ENCODE measurements at places on chromosomes 12 and 14. TPM values are rescaled to one million over a fixed set of nuclear protein-coding genes. Genes with fewer than 3 reads are reported as not detected.

Gene HOXC6
- total RNA-seq = not detected

DNA sequence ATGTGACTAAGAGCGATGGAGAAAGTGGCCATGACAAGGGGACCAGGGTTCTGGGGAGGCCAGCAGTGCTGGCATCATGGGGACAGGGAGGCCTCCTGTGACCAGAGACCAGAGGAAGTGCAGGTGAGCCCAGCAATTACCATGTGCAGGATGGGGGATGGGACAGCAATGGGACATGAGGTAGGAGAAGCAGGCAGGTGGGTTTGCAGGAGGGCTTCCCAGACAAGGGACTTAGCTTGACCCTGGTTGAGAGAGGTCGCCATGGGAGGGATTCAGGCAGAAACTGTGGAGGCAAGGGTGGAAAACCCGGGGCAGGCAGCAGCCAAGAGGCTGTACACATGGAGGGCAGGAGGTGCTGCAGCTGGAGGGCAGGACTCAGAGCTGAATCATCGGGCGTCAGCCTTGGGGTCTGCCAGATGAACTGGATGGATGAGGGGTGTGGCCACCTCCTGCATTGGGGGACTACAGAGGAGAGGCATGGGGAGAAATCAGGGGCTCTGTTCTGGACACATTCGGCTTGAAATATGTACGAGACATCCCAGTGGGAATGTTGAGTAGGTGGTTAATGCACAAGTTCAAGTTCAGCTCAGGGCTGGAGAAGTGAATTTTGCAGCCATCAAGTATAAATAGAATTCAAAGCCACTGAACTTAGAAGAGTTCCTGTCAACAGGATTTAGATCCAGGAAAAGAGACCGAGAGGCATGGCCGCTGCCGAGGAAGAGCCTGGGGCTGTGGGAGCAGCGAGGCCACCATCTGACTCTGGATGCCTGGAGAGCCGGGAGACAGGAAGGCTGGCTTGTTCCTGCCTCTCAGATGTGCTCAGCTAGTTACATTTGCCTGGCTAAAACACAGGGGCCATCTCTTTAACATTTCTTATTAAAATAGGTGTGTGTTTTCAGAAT is 36.6 kb downstream of the SFSWAP start:
- DNase-seq = no peak
- peaks cover 54% of the 10 kb centered on the region for H3K36me3 ChIP-seq
- peak overlapping the region; percentile 15 for H3K27ac ChIP-seq
- H3K4me1 ChIP-seq = peaks cover 5% of the 10 kb centered on the region
- no peaks in the 10 kb centered on the region for H3K27me3 ChIP-seq

Gene KRT80
- total RNA-seq = 9.2 TPM

Gene SIRT4
- total RNA-seq = 0.97 TPM

DNA sequence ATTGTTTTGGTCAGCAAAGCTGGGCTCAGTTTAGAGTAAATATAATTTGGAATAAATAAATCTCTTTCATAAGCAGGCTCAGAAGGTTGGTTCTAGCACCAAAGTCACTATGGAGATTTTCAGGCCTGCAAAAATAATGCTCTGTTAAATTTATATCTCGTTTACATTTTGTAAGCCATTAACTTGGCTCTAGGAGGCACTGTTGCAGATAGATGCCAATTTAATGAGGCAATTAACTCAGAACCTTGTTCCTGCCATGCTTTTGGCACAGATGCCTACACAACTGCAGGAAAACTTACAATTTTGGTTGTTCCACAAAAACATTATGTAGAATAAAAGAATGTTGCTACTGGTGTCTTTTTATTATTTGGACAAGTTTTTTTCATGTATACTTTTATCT is 428.1 kb downstream of the FLRT2 start:
- no peak overlapping the region for H3K4me3 ChIP-seq
- no peaks in the 10 kb centered on the region for H3K36me3 ChIP-seq

Gene CD27
- not detected for total RNA-seq

Gene STAC3
- total RNA-seq = 1.8 TPM

DNA sequence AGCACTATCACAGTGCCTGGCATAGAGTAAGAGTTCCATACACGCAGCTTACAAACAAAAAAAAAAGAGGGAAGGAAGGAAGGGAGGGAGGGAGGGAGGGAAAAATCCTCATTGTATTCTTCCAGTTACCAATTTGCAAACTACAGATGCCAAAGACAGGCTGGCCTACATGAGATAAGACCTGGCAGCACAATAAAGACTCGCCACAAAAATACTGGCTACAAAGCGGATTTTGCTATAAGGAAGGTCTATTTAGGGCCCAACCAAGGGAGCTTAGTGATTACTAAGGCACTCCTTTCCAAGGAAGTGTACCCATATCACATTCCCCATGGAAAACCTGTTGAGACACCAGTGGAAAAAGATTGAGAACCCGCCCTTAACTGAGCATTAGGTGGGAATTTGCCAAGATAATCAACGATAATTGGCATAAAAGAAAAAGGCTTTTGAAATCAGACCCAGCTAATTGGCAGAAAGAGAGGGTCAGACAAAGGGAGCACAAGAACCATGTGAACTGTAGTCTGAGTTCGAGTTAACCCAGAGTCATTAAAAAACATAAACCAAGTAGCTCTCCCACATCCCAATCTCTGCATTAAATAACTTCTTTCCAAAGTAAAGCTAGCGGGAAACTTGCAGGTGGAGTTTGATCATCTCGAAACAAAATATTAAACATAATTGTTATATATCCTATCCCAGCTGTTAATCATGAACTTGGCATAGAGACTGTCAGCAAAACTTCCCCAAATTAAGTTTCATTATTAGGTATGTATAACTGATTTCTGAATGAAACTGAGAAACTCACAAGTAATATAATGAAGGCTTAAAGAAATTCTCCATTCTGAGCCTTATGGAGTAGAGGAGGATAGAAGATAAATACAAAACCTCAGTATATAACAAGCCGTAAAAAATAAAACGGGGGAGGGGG is 50.1 kb downstream of the PHLDA1 start:
- H3K27me3 ChIP-seq = no peaks in the 10 kb centered on the region
- peaks cover 53% of the 10 kb centered on the region for H3K4me1 ChIP-seq
- no peak overlapping the region for H3K4me3 ChIP-seq
- no peak for DNase-seq

DNA sequence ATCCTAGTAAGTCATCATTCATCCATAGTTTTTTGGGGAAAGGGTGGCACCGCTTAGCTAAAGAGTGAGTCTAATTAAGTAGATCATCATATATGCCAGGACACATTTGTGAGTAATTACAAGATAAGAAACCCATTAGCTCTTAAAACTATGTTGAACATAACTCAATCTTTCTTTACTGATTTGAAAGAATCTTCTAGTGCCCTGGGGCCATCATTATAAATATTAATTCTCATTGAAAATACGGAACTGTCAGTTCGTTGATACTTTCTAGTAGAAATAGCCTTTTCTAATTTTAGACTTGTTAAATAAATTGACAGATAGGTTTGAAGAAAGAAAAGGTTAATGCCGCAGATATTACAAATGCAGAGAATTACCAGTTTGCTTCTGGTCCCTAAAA is 312.6 kb downstream of the NELL2 start:
- no peak overlapping the region for H3K4me3 ChIP-seq
- H3K36me3 ChIP-seq = no peaks in the 10 kb centered on the region
- no peaks in the 10 kb centered on the region for H3K4me1 ChIP-seq

Gene ARHGDIB
- total RNA-seq = 13.8 TPM

DNA sequence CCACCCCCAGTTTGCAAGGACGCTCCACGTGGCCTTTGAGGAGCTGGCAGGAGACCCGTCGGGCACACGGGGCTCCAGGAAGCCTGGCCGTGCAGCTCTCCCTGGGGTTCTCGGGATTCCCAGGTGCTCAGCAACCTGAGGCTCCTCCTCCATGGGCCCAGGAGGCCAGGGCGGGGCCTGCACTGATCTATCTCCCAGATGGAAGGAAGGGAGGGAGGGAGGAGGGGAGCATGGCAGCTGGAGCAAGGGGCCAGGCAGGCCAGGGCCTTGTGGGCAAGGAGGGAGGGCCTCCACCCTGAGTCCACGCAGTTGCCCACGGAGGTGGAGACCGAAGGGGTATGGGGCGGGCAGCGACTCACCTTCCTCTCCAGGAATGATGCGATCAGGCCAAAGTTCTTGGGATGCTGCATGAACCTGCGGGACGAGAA is 127.3 kb downstream of the RFLNA start:
- H3K27me3 ChIP-seq = no peaks in the 10 kb centered on the region
- H3K36me3 ChIP-seq = peaks cover 41% of the 10 kb centered on the region
- peak overlapping the region; percentile 73 for H3K27ac ChIP-seq

DNA sequence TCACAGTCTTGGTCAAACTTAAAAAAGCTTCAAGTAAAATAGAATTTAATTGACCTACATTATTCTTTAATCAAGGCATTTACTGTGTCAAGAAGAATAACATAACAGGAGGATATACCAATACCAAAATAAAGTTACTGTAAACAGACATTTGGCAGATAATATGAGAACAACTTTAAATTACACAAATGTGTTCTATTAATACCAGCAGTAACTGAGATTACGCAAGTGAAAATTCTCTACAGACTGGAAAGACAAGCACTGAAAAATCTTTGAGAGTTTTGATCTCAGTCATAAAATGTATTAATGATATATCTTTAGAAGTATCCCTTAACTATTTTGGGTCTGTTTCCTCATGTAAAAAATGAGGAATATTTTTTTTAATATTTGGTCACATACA is 169.2 kb upstream of the SOX5 start:
- H3K27ac ChIP-seq = no peak overlapping the region
- DNase-seq = no peak
- H3K4me3 ChIP-seq = no peak overlapping the region
- peaks cover 7% of the 10 kb centered on the region for H3K4me1 ChIP-seq
- no peaks in the 10 kb centered on the region for H3K27me3 ChIP-seq
- H3K36me3 ChIP-seq = no peaks in the 10 kb centered on the region

DNA sequence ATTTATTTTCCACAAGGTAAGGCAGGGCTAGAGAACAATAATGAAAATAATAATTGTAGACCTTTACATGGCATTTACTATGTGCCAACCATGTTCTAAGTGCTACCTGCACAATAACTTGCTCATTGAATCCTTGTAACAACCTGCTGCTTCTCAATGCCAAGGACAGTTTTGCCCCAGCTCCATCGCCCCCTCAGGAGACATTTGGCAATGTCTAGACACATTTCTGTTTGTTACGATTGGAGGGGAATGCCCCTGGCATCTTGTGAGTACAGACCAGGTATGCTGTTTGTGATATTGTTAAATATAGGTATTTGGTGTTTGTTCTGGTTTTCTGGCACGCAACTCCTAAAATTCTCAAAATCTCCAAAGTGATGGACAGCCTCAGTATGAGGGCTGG is 8.1 kb upstream of the ATXN2 start:
- no peaks in the 10 kb centered on the region for H3K27me3 ChIP-seq
- no peaks in the 10 kb centered on the region for H3K36me3 ChIP-seq
- no peaks in the 10 kb centered on the region for H3K4me1 ChIP-seq
- H3K27ac ChIP-seq = no peak overlapping the region
- no peak overlapping the region for H3K4me3 ChIP-seq

Gene TC2N
- 2.1 TPM for total RNA-seq

Gene DHH
- total RNA-seq = not detected

DNA sequence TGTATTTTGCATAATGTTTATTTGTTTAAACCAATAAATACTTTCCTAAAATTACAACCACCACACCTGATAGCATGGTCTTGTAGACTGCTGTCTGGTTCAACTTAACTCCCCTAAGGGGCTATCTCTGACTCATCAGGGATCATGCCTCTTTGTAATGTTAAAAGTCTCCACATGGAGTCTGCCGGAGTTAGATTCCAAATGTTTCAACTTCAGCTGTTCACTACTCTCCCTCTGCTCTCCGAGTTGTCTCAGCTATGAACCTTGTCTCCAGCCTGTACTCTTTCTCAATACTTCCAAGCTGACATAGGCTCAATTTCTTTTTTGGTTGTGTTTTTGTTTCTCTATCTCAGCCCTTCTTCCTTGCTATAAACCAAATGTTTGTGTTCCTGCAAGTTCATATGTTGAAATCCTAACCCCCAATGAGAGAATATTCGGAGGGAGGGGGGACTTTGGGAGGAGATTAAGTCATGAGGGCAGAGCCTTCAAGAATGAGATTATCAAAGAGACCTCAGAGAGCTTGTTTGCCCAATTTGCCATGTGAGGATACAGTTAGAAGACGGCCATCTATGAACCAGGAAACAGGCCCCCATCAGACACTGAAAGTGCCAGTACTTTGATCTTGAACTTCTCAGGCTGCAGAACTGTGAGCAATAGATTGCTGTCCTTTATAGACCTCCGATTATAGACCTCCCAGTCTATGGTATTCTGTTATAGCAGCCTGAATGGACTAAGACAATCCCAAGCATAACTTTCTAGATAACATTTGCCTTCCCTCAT is 858.2 kb downstream of the VRK1 start:
- no peaks in the 10 kb centered on the region for H3K27me3 ChIP-seq
- no peaks in the 10 kb centered on the region for H3K36me3 ChIP-seq
- H3K4me1 ChIP-seq = no peaks in the 10 kb centered on the region
- H3K27ac ChIP-seq = no peak overlapping the region

DNA sequence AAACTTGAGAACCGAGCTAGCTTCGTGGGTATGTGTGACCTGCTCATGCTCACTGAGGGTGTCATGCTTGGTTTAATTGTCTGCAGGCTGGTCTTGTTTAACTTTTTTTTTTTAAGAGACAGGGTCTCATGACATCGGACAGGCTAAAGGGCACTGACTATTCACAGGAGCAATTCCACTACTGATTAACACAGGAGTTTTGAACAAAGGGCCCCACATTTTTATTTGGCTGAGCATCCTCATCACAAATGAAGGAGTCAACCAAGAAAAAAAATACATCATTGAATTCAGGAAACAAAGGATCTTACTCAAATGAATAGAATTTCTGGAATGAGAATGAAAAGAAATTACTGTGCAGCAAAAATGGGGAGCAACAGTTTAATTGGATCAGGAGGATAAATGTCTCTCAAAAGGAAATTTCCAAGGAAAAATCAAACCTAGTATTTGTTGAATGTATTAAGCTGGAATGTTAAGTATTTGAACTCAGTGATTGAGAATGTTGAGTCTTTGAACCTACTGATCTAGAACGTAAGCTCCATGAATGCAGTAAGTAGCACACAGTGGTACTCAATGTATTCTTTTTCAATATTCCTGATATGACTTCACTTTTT is 20.8 kb upstream of the PYROXD1 start:
- peaks cover 19% of the 10 kb centered on the region for H3K4me1 ChIP-seq
- H3K4me3 ChIP-seq = no peak overlapping the region
- no peak overlapping the region for H3K27ac ChIP-seq
- DNase-seq = no peak

DNA sequence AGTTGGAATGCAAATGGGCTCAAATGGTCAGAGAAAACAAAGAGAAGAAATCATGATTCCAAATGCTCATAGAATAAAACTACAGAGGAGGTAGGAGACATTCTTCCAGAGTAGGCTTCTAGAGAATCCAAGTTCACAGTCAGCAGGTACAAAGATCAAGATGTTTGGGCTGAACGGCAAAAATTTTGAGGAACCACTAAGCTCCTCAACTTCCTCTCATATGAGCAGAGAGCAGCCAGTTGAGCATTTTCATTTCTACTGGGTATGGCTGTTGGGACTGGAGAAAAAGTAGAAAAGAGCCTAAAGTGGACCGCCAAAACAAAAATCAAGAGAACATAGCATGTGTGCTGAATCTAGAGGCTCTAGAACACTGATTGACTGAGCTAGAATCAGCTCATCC is 73.8 kb upstream of the ARID2 start:
- no peak overlapping the region for H3K27ac ChIP-seq
- DNase-seq = no peak
- H3K4me1 ChIP-seq = no peaks in the 10 kb centered on the region
- H3K4me3 ChIP-seq = no peak overlapping the region
- no peaks in the 10 kb centered on the region for H3K36me3 ChIP-seq

Gene RAB15
- 27.5 TPM for total RNA-seq

Gene LUM
- 481 TPM for total RNA-seq

All from osteocyte (in vitro differentiated cells).